Effector memory CD4-positive, alpha-beta T cell (primary cell): ENCODE measurements at places on chromosomes 16 and 17.

DNA sequence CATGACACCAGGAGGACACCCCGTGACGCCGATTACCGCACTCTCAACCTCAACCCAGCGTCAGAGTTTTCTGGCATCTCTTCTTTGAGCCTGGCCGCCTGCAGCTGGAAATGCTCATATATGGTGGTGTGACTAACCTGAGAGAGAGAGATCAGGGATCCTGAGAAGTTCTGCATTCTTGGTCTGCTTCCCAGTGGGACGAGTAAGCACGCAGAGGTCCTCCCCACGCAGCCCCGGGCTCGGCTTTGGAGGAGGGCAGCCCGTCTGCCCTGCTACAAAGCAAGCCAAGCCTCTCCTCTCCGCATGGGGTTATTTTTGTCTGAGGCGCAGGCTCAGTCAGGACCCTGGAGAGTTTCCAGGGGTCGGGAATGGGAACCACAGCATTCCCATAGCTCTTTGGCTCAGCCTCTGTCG, 16.5 kb downstream of the CRISPLD2 start:
- no peak for DNase-seq

DNA sequence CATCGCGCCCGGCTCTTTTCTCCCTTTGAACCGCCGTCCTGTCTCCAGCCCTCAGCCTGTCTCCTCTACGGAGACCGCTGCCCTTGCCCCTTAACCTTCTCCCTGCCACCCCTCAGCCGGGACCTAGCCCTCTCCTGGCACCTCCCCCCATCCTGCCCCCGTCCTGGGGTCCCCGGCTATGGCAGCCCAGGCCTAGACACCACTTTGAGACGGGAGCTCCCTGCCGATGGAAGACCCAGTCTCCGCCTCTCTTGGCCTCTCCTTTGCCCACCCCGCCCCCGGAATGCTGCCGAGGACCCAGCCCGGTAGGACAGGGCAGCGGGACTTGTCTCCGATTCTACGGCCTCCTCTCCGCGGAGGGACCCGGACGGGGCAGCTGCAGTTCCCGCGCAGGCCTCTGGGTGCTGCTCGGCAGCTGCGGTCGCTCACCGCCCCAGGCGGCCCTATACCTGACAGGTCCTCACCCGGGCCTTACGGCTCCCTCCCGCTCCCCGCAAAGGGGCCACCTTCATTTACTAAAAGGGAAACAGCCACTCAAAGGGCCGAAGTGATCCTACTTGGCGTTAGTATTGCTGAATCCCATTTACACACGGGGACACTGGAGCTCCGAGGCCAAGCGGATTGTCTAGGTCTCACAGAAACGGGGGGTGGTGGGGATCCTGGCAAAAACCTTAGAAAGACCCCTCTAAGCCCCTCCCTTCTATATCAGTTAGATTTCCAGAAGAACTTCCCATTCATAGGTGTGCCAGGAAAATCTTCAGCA, 32.6 kb upstream of the TAC4 start:
- peak; percentile 50 for DNase-seq

- DNase-seq, result no peak
These were observed 7.3 kb upstream of the CMTM3 start for GRCh38 chr16:66596986-66597848.

GRCh38 chr16:58455750-58456149, 44.2 kb upstream of the NDRG4 start:
- DNase-seq, result no peak

- DNase-seq, result no peak
These were observed 508.1 kb downstream of the HAPSTR1 start for GRCh38 chr16:9599415-9600120.

DNA sequence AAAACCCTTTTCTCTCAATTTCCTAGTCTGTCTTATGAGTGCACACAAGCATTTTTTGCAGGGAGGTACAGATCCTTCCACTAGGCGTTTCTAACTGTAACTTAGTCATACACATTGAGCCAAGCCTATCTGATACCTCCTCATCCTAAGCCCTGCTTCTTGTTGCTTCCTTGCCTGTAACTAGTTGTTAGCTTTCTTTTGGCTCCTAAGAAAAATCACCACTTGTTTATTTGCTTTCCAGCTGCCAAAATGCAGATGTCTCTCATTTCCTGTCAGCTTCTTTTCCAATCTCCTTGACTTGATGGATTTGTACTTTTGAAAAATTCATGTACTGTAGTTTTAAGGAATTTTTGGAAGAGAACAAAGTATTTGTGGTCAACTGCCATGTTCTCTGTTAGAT, 73.7 kb downstream of the TNRC6C start:
- no peak for DNase-seq

DNA sequence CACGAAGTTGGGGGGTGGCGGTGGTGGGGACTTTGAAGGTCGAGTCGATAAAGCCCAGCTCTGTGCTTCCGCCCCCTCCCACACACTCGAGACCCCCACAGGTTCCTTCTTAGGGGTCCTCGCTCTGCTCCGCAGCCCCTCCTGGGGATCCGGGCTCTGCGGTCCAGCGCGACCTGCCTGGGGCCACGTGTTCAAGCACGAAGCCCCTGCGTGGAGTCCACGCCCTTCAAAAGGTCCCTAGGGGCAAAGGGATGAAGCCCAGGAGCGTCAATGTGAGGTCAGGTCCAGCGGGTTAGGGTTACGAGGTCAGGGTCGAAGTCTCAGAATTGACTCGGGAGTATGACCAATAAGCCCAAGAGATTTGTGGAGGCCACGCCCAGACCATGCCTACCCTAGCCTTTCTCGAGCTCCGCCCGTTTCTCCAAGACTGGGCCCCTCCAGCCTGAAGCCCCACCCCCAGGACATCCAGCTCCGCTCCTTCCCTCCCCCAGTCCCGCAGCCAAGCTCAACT, 786 bp upstream of the CACNA1G start:
- DNase-seq, result peak; percentile 33

GRCh38 chr17:41140360-41141131, at the start of gene KRTAP4-6:
TSS of gene KRTAP4-6 (minus strand) at chr17:41140544. CDS start at chr17:41140487, 57 bp downstream.
- no peak for DNase-seq

DNA sequence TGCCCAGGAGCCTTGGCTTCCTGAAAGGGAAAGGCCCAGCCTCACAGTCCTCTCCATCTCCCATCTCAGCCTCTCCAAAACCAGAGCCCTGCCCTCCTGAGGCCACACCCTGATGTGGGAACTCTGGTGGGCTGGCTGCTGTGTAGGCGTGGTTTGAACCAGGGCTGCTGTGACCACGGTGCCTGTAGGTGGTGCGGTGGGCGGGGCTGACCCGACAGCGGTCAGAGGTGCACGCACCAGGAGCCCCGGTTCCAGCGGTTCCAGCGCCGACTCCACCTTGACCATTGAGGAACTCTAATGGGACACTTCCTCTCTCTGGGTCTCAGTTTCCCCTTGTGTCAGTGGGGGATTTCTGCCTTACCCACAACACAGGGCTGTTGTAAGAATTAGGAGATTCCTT, 2.4 kb downstream of the RAP1GAP2 start:
- DNase-seq, result no peak

DNA sequence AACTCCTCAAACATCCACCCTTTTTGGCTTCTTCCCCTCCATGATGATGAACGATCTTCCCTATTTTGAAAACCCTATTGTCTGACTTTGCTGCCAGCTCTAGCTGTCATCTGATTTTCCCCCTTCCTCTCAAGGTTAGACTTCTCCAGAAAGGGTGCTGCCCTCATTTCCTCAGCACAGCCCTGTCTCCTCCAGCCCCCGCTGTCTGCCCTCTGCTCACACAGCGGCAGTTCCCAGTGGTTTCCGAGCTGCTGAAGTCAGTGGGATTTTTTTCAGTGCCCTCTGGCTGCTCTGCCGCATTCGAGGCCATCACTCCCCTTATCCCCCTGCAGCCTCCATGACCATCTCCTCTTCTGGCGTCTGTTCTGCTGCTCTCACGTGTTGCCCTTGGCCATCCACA, 26.6 kb upstream of the C17orf107 start:
- no peak for DNase-seq

DNA sequence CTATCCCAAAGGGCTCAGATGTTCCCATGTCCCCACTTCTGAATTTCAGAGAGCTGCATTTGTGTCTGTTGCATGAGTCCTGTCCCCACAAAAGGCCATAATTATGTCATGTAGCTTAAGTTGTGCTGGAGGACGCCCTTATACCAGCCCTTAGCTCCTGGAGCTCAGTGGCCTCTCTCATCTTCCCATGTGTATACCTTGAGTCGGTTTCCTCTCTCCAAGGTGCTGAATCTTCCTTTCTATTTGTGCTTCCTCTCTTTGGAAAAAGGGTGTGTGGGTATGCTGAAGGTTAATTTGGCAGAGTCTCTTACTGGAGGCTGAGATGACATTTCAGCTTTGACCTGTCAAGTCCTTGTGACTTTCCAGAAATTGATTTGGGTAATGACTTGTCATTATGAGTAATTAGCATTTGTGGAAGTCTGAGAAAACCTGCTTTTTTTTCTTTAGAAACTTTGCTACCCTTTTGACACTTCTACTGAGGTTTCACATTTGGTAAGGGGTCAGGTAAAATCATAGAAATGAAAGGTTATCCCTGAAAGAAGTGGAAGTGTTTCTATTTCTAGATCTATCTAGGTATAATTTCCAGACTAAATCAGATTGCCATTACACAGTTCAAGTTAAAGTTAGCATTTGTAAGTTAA, 185.4 kb downstream of the ABCC12 start:
- no peak for DNase-seq
